T-helper 17 cell (primary cell): ENCODE measurements at places on chromosomes 1 and 21.

GRCh38 chr1:234546890-234547788 lies 62.8 kb downstream of the IRF2BP2 start:
- DNase-seq, result no peak

- DNase-seq, result no peak
Measured at GRCh38 chr1:178155481-178156255, 61.8 kb downstream of the RASAL2 start.

GRCh38 chr1:2384941-2385481 lies 6.3 kb downstream of the MORN1 start:
- DNase-seq, result no peak

- DNase-seq, result no peak
Measured at GRCh38 chr1:39080831-39081270, 54.7 kb downstream of the NDUFS5 start.

GRCh38 chr1:160652924-160653619 lies 6.2 kb upstream of the SLAMF1 start:
- DNase-seq, result no peak

DNA sequence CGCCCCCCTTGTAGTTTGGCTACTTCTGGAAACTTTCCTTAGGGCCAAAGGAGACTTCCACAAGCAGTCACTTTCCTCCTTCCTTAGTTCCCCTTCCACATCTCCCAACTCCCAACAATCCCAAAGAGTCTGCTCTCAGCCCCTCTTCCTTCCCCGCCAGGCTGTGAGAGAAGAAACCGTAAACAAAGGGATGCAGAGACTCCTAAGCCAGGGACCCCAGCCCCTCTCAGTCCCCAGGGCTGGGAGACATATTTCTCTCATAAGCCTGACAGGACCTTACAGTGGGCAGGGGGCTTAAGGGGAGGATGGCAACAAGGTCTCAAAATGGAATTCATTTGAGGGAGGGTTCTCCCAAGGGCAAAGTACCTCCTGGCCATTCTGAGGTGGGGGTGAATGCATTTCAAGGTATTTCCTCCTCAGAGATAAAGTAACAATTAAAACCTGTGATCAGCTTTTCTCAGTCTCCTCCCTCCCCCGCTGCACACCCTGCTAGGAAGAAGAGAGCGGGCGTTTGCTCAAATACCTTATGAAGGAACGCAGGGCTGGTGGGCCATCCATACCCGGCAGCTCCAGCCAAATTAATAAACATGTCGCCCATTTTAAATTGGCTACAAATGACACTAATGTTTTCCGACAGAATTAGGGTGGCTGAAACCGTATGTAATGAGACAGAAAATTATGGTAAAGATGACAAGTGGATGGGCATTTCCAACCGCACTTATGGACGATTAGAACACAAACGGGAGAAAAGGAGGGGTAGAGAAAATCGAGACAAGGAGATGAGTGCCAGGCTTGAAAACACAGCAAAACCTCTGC lies 4.0 kb downstream of the BARHL2 start:
- no peak for DNase-seq

- DNase-seq, result no peak
Measured at GRCh38 chr1:200483491-200484143, 73.8 kb upstream of the ZNF281 start.

GRCh38 chr1:90817399-90817798 lies 100.3 kb upstream of the BARHL2 start:
- DNase-seq, result no peak

GRCh38 chr1:33683913-33684312 lies 180.0 kb upstream of the HMGB4 start:
- no peak for DNase-seq

GRCh38 chr1:66777831-66778230 lies 23.2 kb downstream of the INSL5 start:
- DNase-seq, result no peak

DNA sequence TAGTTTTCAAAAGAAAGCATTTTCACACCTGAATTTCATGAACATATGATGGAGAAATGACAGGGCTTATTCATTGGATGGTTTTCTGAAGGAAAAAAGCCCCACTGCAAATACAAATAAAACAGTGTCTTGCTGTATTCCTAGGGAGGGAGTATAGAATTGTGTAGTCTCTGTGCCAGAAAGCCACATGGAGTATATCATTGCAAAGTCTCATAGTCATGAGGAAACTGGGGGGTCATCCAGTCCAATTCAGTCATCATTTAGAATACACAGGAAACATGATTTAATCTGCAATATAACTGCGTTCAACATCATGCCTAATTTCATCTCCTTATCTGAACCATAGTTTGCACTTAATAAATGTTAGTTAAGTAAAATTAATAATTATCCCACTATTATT lies 222.3 kb downstream of the NTNG1 start:
- no peak for DNase-seq

DNA sequence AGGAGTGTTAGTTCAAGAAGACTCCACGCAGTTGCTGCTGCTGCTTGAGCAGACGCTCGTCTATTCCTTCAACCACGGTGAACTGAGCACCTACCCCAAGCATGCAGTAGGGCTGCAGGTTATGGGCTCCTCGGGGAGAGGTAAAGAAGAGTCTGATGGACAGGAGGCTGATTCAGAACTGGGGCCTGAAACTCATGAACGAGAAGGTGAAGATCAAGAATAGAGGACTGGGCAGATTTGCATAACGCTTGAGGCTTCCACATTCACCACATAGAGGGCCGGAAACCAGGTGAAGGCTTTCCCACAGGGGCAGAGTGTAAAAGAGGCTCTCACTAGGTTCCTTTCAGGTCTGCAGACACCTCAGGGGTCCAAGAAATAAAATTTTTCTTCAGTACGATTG lies 9.1 kb downstream of the ABCA4 start:
- no peak for DNase-seq

DNA sequence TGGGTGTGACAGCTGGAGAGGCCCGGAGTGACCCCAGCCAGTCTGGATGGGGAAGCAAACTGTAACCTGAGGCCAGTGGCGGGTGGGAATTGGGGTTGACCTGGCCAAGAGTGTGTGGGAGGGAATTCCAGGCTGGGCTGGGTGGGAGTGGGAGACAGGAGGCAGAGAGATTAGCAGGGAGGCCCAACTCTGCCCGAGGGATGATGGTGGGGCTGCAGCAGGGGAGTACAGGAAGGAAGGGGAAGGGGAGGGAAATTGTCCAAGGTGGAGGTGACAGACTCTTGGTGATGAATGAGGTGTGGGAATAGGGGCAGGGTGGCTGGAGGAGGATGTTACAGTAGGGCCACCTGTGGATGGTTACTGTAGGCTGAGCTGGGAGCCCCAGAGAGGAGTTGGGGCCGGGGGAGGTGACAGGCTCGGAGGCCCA lies 40.4 kb downstream of the HUNK start:
- DNase-seq, result no peak
